ENCODE measurements at places on chromosomes 1 and 21.

GRCh38 chr1:31815752-31816500, at the start of gene SPOCD1:
TSS of gene SPOCD1 (minus strand) at chr1:31816022. CDS start at chr1:31815333, 689 bp downstream.
- DNase-seq = peak; percentile 75

DNA sequence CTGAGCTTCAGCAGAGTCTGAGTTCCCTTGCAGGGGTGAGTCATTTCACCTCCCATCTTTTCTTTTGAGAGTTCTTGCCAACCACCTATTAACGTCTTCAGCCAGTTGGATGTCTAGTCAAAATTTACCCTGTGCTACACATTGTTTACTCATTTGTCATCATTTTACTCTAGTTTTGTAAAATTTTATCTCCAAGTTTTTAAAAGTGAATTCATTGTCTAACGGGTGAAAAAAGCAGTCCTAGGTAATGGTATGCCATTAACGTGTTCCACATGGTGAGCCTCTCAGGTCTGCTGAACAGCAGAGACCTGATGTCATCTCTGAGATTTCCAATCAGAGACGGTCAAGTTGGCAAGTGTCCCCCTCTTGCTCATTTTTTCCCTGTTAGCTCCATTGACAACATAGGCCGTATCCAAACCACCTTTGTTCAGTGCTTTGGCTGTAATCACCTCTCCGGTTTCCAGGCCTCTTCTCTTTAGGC, 85.4 kb downstream of the TBX15 start:
- no peak for DNase-seq

DNA sequence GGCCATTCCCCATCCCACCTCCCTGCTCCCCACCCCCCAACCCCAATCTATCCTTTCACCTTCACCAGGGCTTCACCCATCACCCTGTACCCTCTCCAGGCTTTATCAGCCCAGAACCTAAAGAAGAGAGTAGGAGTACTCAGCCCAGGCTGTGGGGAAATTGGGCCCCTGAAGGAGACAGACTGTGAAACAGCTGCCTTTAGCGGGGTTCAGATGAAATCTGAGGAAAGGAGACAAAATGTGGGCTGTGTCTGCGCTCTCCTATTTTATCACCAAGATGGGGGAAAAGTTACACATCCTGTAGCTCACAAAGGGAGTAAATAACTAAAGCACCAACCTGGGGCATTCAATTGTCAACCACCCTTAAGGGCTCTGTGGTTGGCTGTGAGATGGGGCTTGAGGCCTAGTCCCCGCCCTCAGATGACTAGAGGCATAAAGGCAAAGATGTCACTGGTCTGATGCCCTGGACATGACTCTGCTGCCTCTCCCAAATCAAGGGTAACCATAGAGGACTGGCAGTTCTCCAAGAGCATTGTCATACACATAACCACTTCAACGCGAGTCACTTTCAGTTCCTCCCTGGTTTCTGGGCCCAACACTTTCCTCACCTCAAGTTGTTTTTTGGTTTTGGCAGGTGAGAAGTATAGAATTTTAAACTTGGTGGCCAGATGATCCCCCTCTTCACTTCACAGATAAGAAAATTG, 30.0 kb downstream of the SLC27A3 start:
- peak; percentile 54 for DNase-seq

DNA sequence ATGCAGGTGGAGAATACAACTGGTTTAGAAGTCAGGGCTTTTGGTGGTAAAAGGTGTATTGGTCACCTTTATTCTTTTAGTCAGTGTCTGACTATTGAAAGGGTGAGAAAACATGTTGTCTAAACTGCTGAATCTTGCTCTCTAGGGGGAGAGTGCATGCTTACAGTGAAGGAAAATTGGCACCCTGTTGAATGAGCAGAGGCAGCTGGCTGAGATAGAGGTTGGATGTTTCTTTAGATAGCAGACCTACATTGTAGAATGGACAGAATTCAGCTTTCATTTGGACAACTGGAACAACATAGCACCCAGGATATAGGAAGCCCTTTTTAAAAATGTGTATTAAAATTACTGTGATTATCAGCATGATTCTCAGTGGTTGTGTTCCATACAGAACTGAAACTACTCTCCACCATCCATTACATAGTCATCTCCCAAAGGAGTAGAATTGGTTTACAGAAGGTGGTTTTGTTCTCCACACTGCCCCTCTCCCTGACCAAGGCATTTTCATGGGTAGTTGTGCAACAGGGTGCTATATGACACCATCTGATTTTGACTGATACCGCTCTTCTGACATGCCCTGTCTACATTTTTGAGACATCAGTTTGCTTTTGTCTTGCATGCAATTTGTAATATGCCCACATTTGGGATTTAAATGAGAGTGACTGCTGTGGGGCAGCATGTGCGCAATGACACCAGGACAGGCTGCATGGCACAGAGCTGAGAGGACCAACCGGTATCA, 16.2 kb downstream of the RHOU start:
- no peak for DNase-seq

- DNase-seq = no peak
Observed at GRCh38 chr1:220235462-220235861, 36.8 kb downstream of the RAB3GAP2 start.
